ENCODE measurements at places on chromosomes 11 and 22.

- DNase-seq, result no peak
Observed at GRCh38 chr11:64355078-64355940, 3.7 kb upstream of the RPS6KA4 start.

DNA sequence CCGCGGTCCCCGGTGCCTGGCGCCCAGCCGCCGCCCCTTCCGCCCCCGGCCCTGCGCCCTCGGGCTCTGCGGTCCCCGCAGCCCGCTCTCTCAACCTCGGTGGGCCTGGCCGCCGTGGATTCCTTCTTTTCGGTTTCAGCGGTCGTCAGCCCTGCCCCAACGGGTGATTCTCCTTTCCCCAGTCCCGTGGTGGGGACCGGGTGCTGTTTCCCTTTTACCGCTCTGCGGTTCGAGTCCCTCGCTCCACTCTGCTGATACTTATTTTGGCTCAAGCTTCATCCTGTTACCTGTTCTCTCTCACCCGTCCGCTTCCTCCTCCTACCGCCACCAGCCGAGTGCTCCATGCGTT, 494 bp downstream of the ZDHHC5 start:
- no peak for DNase-seq

- no peak for DNase-seq
Observed at GRCh38 chr22:19123936-19124335, 1.7 kb upstream of the DGCR2 start.

DNA sequence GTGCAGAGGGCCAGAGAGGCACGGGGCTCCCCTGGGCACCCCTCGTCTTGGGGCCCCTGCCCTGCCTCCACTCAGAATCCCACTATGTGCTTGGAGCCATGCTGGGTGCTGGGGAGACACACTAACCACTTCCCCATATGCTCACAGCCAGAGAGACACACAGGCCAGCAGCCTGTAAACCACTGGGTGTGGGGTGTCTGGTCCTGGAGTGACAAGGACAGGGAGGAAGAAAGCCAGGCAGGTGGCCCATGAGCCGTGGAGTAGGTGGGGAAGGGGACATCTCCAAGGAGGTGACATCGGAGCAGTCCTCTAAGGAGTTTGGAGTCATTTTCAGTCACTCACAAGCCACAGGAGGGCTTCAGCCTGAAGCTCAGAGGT, 58.9 kb downstream of the CDKN1C start:
- no peak for DNase-seq

DNA sequence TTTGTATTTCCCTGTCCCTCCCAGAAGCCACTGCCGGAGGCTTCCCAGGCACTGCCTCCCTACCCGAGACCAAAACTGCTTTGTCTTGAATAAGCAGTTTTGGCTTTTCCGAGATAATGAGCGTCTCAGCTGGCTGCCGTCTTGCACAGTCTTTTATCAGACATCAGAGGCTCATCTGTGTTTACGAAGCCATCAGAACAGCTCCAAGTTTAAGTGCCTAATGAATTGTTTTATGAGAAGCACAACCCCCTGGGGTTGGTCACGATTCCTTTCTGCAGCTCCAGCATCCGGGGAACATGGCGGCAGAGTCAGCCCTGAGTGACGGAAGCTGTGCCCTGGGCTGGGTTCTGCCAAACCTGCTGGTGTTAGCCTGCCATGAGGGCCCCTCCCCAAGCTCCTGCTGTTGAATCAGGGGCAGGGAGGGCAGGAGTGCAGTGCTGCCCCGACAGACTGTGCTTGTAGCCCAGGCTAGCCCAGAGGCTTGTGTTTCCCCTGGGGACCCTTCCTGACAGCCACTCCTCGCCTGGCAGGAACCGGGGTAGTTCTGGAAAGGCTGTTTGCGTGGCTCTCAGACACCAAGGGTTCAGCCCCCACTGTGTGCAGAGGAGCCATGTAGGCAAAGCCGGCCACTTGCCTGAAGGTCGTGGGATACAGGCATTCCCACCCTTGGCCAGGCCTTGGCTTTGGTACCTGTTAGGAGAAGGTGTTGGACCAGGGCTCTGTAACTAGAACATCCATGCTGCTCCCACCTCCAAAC, 96.1 kb downstream of the MORC2 start:
- no peak for DNase-seq

- no peak for DNase-seq
Observed at GRCh38 chr11:45644981-45645889, 20.2 kb downstream of the CHST1 start.

All from activated T-cell treated with anti-CD3 and anti-CD28 coated beads for 4 hours (primary cell).